ENCODE measurements at places on chromosomes 5 and 9.

DNA sequence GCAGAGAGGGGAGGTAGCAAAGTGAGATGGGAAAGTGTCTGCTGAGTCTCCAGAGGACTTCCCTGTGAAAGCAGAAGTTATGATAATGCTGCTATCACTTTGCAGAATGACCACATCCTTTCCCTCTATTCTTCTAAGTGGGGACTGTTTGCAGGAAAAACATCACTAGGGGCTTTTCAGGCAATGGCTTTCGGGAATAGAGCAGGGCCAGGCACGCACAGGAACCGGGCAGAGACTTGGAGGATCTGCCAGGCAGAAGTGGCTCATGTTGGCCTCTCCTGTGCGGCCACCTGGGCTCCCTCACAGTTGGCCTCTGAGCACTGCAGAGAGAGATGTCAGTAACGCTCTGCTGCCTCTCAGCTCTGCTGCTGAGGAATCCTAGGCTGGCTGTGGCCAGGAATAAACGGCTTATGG, 214.7 kb downstream of the MAST4 start:
- DNase-seq: no peak

- no peak for DNase-seq
These were observed 43.4 kb upstream of the TRIM32 start for GRCh38 chr9:116643691-116644090.

GRCh38 chr5:73415617-73416016, 33.0 kb downstream of the FOXD1 start:
- DNase-seq: no peak

- DNase-seq: no peak
These were observed 1.7 kb downstream of the UBE2D2 start for GRCh38 chr5:139562847-139563246.

GRCh38 chr9:127426756-127427155, 2.6 kb downstream of the ZNF79 start:
- no peak for DNase-seq
